ENCODE measurements at places on chromosomes 2 and 18.

DNA sequence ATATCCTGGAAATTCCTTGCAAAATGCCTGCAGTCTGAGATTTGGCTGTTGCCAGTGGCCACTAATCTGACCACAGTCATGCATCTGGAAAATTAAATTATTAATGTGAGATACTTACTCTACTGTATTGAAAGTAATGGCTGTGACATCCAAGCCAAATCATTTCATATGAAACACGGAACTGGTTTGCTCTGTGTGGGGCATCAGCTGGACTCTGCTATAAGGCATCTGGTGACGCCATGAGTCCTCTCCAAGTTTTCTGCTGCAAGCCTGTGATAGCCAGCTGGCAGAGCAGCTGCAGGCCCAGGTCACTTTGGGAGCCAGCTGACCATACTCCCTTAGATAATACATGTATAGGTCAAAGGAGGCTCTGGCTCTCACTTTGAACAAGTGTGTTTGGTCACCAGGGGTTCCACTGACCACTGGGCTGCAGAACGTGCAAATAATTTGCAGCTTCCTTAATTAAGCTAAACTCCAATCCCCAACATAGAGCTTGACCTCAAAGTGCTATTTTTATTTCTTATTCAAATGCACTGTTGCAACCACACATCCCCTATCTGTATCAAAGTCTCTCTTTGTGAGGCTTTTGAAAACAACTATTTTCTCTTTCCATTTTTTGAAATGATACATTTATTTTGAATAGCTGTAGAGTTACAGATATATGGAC lies 152.9 kb downstream of the NCKAP5 start:
- DNase-seq: no peak

DNA sequence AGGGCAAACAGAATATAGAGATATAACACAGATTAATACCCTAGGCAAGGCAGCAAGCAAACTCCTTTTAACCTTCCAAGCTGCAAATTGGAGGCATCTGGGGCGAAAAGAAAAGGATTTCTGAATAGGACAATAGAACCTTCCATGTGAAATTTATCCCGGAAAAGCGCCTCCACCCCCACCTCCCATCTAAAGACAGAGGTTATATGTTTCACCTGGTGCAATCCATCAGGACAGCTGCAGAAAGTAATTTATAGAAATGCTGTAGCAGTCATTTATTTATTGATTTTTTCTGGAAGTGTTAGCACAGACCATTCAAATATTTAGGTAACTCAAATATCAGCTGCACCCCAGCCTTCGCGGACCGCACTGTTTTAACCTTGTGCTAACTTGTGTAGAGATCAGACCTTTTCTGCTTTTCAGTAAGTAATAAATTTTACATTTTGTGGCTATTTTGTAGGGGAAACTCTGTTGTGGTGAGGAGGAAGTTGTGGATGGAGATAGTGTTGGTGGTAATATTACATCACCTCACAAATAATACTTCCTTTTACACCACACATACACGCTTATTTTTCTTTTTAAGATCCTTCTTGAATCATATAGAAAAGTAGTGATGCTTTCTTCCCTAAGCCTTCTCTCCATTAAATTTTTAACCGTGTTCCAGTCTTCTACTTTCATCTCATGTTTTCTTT lies 919.3 kb upstream of the CDH2 start:
- DNase-seq: no peak

GRCh38 chr18:24368749-24369148 lies 28.9 kb downstream of the OSBPL1A start:
- no peak for DNase-seq

DNA sequence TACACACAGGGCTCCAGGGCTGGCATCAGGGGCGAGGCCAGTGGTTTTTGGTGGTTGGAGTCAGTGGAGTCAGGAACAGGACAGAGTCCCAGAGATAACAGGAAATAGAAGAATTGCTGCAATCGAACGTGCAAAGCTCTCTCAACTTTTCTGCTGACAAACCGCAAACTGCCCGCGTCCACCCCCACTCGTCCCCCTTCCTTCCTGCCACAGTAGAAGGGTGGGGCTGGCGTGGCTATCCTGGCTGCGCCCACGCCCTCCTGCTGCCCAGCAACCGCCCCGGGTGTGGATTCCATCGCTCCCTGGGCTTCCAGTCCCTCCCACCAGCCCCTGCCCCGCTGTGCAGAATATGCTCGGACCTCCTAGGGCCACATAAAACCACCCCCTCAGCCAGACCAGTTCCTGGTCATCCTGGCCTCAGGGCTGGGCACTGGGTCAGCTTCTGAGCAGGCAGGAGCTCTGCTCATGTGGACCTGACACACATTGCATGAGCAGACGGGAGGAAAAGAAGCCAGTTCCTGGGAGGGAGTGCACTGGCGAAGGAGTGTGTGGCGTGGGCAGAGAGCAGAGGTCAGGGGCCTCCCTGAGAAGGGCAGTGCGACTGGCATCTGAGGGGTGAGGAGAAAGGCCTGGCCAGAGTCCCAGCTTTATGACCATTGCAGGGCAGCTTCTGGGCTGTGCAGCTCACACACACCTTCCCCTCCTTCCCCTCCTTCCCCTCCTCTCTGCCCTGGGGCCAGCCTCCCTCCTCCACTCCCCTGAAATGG lies 85.4 kb upstream of the ATG16L1 start:
- peak; percentile 8 for DNase-seq

- DNase-seq: no peak
Measured at GRCh38 chr2:232488097-232488711, 570 bp upstream of the ECEL1 start.

GRCh38 chr18:58228762-58229161 lies 184.7 kb downstream of the NEDD4L start:
- DNase-seq: no peak

DNA sequence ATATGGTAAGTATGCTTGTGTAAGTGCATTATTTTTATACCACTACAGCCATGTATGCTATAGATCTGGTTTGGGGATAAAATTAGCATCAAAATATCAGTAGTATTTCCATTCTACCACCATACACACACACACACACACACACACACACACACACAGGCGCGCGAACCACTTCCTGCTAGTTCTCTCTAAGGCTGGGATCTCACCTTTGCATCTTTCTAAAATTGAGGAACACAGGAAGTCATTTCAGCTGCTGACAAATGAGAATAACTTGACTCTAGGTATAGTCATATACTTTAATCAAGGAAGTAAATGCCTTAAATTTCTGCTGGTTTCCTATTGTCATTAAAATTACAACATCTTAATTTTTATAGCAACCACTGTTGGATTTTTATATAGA lies 72.5 kb downstream of the RBM43 start:
- no peak for DNase-seq

GRCh38 chr2:180739070-180739469 lies 241.3 kb upstream of the UBE2E3 start:
- no peak for DNase-seq

Data from stimulated activated CD8-positive, alpha-beta memory T cell treated with anti-CD3 and anti-CD28 coated beads, Interleukin-4, amount 100 ng/mL, for 4 hours (primary cell).